NCI-H187 (cell line): ENCODE measurements at places on chromosomes 7 and 10.

GRCh38 chr10:13698217-13698616 is 111.5 kb downstream of the PRPF18 start:
- DNase-seq = no peak

DNA sequence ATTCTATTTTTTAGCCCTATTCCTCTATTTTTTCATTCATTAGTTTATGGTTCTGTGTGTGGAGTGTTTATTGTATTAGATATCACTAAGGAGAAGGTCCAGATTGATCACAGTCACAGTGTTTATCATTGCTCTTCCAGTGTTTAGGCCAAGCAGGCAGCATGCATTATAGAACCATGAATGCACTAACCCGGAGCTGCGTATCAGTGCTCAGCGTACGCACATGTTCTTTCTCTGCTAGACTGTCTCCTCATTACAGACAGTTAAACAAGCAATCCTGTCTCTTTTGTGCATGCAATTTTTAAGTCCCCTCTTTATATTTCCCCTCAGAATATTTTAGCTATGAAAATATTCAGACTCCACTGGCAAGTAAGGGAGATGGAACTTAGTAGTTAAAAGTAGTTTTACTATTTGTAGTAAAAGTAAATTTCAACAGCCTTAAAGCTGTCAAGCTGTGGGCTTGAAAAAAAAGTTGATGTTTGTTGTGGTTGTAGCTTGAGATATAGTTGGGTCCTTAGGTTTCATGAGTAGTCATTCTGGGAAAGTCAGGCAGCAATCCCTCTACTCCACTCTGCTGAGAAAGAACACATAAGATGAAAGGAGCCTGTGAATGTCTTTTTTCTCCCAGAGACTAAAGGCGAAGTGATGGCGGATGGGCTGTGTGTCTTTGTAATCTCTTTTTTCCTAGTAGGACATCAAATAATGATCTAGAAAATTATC is 260.4 kb downstream of the CDK14 start:
- DNase-seq = no peak

GRCh38 chr10:9786101-9786500 is 1231.6 kb upstream of the CELF2 start:
- DNase-seq = no peak

GRCh38 chr10:68208424-68209042 is 23.4 kb downstream of the ATOH7 start:
- no peak for DNase-seq

GRCh38 chr7:137618748-137619147 is 228.0 kb downstream of the DGKI start:
- DNase-seq = no peak

- DNase-seq = no peak
Observed at GRCh38 chr10:107450056-107450455, 285.6 kb upstream of the SORCS1 start.

DNA sequence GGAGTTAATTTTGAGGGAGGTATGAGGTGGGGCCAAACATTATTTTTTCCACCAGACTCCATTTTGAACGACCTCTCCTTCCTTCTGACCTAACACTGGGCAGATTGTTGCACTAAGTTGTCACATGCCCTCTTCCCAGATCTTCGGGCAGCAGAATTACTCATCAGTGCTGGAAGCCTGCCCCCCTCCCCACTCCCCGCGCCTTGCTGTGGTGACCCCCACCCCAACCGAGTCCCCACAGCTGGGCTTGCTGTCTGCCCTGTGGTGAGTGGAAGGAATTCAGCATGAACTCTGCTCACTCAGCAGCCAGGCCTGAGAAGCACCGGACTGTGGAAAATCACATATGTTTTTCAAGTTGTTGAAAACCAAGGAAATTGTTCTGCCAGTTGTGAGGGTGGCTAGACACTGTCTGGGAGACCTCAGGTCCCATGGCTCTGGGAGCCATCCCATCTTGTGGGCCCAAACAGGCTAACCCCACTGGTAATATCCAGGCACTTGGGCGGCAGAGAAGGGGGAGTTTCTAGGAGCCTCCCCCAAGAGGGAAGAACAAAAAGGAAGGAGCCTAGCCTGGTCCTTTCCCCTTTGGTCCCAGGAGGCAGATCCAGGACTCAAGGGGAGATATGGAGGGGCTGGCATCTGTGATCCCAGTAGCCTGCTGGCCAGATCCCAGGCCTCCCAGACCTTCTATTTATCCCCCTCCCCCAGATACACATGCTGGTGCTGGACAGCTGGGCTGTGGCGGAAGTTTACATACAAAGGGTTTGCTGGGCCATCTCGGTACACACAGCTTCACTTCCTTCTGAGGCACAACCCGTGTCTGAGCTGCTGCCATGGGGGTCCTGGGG is 3.5 kb upstream of the AEBP1 start:
- DNase-seq = no peak

DNA sequence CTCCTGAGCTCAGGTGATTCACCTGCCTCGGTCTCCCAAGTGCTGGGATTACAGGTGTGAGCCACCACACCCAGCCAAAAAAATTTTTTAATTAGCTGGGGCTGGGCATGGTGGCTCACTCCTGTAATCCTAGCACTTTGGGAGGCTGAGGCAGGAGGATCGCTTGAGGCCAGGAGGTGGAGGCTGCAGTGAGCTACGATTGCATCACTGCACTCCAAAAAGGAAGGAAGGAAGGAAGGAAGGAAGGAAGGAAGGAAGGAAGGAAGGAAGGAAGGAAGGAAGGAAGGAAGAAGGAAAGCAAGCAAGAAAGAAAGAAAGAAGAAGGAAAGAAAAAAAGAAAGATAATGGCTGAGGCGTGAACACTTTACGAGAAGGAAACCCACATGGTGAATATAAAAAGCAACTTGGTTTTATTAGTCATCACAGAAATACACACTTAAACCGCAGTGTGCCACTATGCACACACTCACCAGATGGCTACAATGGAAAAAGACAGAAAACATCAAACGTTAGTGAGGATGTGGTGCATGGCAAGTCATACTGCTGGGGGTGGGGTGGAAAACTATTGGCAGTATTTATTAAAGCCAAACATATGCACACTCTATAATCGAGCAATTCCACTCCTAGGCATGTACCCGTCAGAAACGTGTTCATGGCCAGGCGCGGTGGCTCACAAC is 4.4 kb upstream of the CCL26 start:
- DNase-seq = no peak

- no peak for DNase-seq
Observed at GRCh38 chr10:10642189-10642588, 375.5 kb upstream of the CELF2 start.

DNA sequence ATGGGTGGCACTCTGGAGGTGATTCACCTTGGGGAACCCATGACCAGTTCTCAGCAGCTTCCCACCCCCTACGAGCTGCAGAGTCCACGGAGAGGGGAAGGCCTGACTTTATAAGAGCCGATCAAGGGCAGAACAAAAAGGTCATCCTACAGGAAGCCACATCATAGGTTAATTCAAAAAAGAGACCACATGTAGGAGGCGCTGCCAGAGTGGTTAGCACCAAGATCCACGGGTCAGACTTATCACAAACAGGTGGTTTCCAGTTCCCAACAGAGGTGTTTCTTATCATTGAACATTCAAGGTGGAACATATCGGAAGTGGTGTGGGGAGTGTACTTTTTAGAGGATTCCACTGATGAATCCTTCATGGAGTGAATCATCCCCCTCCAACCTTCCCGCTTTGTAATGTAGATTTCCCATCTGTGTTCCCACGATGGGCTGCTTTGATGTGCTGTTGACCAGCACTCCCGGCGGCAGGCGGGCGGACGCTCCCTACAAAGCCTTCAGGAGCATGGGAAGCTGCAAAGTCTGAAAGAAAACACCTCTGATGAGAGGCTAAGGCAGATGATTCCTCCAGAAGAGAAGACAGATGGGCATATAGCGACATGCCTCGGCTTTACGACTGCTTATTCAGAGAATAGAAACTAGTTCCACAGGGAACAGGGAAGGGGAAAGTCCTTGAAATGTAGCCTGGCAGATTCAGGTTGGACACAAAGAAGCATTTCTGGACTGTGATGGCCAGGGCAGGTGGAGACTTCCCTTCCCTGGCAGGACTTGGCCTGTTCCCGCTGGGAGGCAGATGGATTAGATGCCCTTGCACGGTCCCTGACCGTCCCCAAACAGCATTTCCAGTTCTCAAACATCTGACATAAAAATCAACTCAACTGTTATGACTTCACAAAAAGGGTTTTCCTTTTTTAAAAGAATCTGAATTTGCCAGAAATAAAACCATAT is 66.5 kb downstream of the AFAP1L2 start:
- DNase-seq = no peak

DNA sequence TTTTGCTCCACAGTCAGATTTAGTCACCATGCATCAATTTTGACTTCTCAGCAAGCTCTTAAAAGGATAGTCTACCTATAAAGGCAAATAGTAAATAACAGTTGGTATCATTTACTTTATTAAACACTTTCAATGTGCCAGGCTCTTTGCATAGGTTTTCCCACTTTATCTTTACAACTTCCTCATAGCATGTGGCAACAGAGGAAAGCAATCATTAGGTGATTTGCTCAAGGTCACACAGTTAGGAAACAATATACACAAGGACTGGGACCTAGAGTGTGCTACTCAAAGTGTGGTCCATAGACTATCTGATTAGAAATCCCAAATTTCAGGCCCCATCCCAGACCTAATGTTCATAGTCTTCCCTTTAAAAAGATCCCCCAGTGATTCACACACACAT is 212.3 kb downstream of the MTERF1 start:
- no peak for DNase-seq

- no peak for DNase-seq
Observed at GRCh38 chr10:58529077-58529728, 16.5 kb downstream of the BICC1 start.

DNA sequence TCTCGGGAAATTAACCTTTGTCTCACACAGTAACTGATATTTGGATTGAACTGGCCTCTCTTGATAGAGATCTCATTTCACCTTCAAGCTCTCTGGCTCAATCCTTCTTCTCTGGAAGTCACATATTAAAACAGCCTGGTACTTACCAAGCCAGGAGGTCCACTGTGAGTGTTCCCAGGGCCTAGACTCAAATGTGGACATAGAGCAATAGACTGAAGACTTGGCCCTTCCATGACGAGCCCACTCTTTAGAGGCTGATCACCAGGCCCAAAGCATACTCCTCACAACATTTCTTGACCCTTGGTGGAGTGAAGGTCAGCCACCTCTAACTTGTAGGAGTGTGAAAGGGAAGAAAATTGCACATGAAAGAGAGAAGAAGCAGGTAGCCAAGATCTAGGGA is 38.5 kb downstream of the COL1A2 start:
- no peak for DNase-seq

- DNase-seq = no peak
Observed at GRCh38 chr7:80379034-80379982, 132.6 kb downstream of the GNAT3 start.

- no peak for DNase-seq
Observed at GRCh38 chr7:135964791-135965190, 12.4 kb downstream of the MTPN start.

DNA sequence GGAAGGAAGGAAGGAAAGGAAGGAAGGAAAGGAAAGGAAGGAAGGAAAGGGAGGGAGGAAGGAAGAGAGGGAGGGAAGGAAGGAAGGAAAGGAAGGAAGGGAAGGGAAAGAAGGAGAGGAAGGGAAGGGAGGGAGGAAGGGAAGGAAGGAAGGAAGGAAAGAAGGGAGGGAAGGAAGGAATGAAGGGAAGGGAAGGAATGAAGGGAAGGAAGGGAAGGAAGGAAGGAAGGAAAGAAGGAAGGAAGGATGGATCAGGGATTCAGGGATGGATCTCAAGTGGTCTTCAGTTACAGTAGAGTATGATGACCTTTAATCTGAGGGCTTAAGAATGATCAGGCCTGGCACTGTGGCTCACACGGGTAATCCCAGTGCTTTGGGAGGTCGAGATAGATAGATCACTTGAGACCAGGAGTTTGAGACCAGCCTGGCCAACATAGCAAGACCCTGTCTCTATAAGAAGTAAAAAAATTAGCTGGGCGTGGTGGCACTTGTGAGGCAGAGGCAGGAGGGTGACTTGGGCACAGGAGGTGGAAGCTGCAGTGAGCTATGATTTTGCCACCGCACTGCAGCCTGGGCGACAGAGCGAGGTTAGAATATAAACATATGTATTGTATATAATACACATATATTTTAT is 760 bp upstream of the FOXK1 start:
- DNase-seq = no peak

DNA sequence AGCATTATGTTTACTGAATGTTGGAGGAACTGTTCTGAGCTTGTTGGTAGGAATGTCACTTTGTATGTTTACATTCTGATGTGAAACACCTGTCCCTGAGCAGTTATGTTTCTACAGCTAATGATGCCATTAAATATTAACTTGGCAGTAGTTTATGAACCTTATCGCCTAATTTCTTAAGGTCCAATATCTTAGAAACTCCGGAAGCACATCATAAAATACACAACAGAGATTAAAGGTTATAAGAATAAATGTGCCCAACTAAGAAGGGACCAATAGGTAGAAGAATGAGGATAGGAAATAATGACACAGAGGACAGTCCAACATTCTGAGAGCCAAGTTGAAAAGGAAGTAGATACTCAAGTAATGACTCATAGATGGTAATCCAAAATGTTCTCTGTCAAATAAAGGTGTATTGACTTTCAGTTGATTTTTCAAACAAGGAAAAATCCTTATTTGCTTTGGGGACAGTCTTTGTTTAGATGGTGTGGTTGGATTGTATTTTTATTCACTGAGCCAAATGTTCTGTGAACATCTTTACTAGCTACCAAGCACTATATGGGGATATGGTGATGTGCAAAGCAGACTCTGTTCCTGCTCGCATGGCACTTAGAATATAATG is 31.9 kb downstream of the LCOR start:
- DNase-seq = no peak

DNA sequence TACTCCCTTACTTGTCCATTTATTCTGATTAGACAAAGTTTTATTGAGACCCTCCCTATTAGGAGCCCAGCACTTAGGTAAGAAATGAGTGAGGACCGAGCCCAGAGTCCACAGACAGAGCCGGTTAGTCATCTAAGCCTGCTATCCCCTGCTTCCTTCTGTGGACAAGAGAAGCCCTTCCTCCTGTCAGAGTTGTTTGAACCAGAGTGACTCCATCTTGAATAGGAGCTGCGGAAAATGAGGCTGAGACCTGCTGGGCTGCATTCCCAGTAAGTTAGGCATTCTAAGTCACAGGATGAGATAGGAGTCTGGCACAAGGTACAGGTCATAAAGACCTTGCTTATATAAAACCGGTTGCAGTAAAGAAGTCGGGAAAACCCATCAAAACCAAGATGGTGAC is 109.1 kb downstream of the CPXM2 start:
- DNase-seq = no peak

DNA sequence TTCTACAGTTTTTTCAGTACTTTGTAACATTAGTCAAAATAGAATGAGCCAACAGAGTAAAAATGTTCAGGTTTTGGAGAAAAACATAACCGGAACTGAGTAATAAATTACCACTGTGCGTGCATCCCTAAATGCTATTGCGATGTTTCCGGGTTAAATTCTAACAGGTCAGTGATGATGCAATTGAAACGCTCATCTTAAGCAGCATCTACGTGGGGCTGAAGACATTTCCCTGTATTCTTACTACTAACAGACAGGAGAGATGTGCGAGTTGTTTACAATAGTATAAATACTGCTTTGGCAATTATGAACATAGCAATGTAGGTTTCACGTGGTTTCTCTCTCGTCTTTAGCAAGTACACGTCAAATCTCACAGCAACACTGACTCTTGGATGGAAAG is 149.4 kb downstream of the USP6NL start:
- no peak for DNase-seq

GRCh38 chr10:132813001-132813401 is 27.1 kb upstream of the NKX6-2 start:
- DNase-seq = no peak

GRCh38 chr10:22607261-22607660 is 107.1 kb downstream of the PIP4K2A start:
- no peak for DNase-seq
